ENCODE measurements at places on chromosomes 12 and 14.

DNA sequence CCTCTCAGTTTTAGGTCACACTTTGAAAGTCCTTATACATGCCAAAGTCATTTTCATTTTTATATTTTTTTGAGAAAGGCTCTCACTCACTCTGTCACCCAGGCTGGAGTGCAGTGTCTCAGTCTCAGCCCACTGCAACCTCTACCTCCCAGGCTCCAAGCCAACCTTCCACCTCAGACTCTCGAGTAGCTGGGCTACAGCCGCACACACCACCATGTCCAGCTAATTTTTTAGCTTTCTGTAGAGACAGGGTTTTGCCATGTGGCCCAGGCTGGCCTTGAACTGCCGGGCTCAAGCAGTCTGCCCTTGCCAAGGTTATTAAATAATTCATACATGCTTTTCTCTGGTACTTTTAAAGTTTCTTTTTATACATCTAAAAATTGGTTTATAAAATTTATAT, 166.0 kb downstream of the ERC1 start:
- no peak for DNase-seq

- no peak for DNase-seq
These were observed 130.2 kb upstream of the HMGA2 start for GRCh38 chr12:65694130-65694529.

DNA sequence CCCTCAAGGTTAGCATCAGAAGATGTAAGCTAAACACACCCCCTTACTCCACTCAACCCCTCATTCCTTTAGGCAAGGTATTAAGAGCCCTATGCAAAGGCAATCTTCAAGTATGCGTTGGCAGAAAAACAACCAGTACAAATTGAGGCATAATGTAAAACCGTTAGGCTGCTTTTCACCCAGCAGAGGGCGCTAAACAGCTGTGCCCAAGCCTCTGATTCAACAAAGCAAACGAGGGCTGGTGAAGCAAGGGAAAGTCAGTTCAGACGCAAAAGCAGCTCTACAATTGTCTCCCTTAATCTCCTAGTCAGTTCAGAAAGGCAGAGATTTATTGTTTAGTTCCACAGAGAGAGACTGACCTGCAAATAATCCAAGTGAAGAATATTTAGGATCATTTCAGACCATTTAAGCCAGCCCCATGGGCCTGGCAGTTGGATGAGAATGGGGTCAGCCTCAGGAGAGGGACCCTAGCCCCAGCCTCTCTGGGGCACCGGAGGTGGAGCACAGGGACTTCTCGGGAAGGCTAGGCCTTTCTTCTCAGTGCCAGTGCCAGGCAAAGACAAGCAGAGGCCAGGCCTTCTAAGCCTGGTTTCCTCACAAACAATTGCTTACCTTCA, 23.5 kb downstream of the DCAF5 start:
- peak; percentile 86 for DNase-seq

DNA sequence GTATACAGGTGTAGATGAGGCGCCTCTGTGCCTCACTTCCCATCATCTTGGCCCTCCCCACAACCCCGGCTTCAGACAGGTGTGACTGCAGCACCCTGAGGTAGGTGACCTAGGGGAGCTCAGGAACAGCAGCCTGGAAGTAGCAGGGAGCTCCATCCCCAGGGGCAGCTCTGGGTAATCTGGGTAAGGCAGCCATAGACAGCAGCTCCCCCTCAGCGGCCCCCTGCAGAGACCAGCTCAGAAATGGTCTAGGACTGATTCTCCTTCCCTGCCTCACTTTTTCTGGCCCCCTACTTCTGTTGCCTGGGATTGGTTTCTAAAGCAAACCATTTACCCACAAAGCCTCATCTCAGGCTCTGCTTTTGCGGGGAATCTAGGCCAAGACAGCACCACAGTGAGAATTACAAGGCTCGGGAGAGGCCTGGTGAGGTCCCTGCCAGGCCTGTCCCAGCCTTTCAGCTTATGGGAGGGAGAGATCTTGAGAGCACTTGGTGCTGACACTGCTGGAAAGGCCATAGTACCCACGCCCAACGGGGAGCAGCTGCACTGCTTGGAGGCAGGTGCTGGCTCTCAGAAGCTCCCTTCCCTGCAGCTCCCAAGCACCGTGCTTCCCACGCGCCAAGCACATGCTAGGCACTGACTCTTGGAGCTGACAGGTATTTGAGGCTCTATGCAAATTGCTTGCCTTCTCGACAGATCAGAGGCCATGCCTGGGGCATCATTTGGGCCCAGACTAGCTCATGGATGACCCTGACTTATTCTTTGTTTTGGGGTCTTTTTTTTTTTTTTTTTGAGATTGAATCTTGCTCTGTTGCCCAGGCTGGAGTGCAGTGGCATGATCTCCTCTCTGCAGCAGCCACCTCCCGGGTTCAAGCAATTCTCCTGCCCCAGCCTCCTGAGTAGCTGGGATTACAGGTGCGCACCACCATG, 45.1 kb upstream of the TRAF3 start:
- DNase-seq = no peak

DNA sequence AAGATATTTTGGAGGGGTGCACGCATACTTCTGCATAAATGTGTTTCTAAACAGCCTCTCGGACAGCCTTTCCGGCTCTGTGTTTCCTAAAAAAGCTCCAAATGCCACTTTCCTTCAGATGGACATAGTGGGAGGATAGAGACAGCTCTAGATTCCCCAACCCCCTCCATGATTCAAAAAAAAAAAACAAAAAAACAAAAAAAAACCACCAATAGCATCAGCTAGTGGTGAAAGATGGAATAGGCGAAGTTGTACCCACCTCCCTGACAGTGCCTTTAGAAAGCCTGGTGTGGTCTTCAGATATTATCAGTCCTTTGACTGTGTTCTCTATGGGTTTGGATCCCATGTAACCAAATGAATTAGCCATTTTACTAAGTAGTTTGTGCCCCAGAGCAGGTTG, 94.1 kb downstream of the PHETA1 start:
- DNase-seq = no peak

DNA sequence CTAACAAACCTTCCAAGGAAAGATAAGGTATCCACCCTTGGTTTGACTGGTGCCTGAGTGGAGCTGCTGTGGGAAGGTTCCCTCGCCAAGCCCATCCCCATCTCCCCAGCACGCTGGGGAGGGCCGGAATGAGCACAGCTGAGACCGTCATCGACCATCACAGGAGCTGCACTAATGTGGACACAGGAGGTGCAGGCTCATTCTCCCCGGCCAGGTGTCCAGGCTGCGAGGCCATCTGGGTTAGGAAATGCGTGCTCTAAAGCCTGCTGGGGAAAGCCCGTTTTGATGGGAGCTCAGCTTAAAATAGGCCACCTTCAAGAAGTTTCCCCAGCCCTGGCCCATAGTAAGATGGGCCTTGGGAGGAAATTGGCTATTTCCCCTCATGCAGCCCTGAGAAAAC, 35.2 kb upstream of the FOXN3 start:
- no peak for DNase-seq

GRCh38 chr14:99989032-99989431, 76.2 kb upstream of the EVL start:
- no peak for DNase-seq

DNA sequence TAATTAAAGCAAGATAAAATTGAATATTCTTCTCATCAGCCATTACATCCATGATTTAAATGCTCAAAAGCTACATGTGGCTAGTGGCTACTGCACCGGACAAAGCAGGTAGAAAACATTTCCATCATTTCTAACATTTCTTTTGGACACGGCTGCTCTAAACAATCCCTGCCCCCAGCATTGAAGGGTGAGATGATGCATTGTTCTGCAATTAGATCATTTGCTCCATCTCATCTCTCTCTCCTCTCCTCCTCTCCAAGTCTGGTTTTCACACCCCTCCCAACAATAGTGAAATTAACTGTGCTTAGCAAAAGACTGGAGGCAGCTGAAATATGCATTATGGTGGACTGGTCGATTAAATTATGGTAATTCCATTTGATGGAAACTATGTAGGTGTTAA, 288.5 kb downstream of the KSR2 start:
- DNase-seq = no peak

GRCh38 chr12:47949441-47950341, 13.7 kb upstream of the TMEM106C start:
- peak; percentile 78 for DNase-seq

DNA sequence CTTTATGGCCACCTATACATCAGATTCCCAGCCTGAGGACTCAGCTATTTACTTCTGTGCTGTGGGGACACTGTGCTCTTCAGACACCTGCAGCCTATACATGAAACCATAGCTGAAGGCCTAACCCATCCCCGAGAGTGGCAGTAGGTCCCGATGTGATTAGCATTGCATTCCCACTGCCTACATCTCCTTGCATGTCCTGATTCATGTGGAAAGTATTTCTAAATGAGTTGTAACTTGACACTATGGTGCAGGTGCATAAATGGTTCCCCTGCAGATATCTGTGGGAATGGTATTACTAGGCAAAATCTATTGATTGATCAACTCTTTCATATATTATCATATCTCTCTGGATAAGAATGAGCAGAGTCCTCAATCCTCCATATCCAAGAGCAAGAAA, 433.5 kb downstream of the DAD1 start:
- no peak for DNase-seq

GRCh38 chr12:558580-558979, 98.8 kb downstream of the B4GALNT3 start:
- DNase-seq = no peak

GRCh38 chr14:43853541-43853940, 653.5 kb downstream of the FSCB start:
- no peak for DNase-seq

DNA sequence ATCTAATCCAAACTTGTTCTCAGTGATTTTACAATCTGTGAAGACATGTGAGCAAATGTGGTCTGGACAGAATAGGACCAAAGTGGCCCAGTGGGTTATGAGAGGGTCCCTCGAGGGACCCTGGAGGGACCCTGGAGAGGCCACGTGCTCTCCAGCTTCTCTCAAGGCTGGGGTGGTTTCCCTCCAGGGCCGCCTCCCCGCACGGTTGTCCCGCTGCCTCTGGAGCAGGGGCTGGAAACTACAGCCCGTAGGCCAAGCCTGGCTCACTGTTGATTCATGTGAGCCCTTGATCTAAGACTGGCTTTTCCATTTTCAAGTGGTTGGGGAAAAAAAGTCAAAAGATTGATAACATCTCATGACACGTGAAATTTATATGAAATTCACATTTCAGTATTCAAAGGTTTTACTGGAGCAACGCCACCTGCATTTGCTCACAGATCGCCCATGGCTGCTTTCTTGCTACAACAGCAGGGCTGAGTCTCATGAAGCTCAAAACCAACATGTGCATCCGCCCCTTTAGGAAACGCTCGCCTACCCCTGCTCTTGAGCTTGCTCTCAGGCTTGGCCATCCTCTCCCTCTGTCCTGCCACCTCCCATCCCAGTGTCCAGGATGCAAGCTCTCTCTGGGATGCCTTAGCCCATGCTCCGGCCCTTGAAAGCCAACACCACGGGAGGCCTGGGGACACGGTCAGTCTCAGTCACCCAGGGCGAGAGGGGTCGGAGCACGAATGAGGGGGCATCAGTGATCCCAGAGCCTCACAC, 12.1 kb upstream of the LRTM2 start:
- DNase-seq = no peak

DNA sequence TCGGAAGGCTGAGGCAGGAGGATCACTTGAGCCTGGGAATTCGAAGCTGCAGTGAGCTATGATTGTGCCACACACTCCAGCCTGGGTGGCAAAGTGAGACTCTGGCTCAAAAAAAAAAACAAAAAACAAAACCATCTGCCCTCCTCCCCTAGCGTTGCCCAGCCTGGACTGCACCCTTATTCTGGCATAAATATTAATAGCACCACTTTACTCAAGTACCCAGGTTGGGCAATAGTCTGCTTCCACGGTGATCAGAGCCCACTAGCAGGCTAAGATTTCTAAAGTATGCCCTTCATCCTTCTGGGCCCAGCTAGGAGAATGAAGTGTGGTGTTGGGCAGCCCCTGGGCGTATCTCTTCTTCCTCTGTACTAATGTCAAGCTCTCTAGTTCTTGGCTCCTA, 33.3 kb downstream of the KCTD10 start:
- no peak for DNase-seq

- DNase-seq = peak; percentile 90
These were observed 3.4 kb downstream of the ASCL1 start for GRCh38 chr12:102960766-102961465.

DNA sequence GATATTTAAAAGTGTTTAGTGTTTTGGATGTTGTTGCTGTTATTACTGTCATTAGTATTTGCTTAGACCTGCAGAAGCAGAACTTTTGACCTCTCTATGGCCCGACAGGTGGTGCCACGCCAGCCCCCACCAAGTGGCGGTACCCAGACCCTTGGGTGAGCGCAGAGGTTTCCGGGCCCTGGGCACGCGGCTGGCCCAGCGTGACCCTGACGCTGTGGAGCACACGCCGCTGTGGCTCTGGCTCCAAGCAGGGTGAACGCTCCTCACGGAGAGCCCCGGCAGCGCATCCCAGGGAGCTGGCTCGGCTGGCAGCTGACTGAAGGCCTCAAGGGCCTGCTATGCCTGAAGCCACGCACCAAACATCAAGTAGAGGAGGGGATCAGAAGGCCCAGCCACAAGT, 22.6 kb downstream of the SLC25A47 start:
- no peak for DNase-seq
